Anterior cingulate cortex (tissue), 58 donors: ENCODE measurements at places on chromosomes 11 and 22.

GRCh38 chr22:46618667-46619066, 1.5 kb upstream of the GRAMD4 start:
- DNase-seq: no peak

DNA sequence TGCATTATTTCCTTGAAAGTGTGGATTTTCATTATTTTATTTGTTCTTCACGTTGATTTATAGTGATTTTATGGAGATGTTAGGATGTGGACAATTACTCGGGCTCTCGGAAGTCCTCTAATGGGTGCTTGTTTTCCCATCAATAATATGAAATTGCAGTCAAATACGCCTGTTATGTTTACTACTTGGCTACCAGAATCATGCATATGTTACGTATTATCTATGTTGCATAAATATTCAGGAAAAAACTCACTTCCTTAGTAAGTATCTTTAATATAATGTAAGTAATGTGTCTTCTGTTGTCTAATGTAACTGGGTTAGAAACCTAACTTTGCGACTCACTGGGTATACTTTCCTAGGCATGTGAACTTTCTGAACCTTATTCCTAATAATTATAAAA, 823.4 kb upstream of the CHORDC1 start:
- DNase-seq: no peak

DNA sequence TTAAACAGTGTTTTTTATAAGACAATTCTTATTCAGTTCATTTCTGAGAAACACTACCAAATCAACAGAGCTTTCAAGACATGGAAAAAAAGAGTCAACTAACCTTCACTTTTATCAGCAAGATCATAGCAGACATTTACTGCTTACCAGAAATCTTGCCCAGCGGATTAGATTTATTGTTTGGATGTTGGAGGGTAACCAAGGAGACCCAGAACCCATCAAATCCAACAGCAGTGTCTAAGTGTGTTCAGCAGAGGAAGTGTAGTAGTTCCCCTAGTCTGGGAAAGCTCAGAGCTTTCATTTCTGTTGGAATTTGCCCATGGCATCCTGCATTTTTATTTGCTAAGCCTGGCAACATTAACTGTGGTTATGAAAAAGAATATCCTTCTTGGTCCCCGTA, 2.4 kb upstream of the PGM2L1 start:
- no peak for DNase-seq

GRCh38 chr22:41596776-41597634, 7.4 kb upstream of the PMM1 start:
- no peak for DNase-seq

GRCh38 chr11:31804312-31805036, 6.6 kb downstream of the PAX6 start:
- no peak for DNase-seq

- DNase-seq: no peak
These were observed 46.8 kb upstream of the RASSF10 start for GRCh38 chr11:12962306-12962705.
